ENCODE measurements at places on chromosomes 7 and 10. TPM values are rescaled to one million over a fixed set of nuclear protein-coding genes. Genes with fewer than 3 reads are reported as not detected.

Gene RBP3
- total RNA-seq = not detected

Gene POM121L12
- total RNA-seq = not detected

Gene NOS3
- total RNA-seq = 31.0 TPM

Gene SLC13A1
- not detected for total RNA-seq

Gene NFE2L3
- 6.5 TPM for total RNA-seq

DNA sequence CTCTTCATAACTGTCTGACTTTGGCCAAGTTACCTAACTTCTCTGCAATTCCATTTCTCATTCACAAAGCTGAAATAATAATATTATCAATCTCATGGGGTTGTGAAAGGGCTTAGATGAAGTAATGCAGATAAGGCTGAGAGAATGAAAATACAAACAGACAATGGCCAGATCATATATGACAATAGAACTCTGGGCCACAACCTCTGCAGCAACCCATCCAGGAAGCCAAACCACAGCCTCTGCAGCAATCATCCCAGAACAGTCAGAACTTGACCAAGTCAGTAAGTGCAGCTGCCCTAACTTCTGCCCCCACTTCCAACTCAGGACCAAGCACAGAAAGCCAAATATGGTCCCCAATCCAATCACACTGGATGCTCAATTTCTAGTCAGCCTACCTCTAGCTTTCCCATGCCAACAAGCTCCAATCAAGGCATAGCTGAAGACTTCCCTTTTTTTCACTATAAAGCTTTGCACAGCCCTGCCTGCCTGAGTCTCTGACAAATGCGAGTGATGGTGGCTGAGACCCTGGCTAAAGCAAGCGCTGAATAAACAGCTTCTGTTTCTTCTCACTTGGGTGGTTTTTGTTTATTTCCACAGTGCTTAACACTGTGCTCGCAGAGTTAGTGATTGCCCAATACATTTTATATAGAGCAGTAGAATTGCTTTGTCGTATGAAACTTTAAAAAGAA lies 34.8 kb upstream of the TNPO3 start:
- no peaks in the 10 kb centered on the region for H3K27me3 ChIP-seq
- H3K36me3 ChIP-seq = no peaks in the 10 kb centered on the region
- H3K4me3 ChIP-seq = no peak overlapping the region
- H3K4me1 ChIP-seq = no peaks in the 10 kb centered on the region

GRCh38 chr10:30413996-30414576 lies 19.9 kb upstream of the MAP3K8 start:
- peak; percentile 83 for DNase-seq
- H3K4me3 ChIP-seq = no peak overlapping the region
- H3K27ac ChIP-seq = no peak overlapping the region

DNA sequence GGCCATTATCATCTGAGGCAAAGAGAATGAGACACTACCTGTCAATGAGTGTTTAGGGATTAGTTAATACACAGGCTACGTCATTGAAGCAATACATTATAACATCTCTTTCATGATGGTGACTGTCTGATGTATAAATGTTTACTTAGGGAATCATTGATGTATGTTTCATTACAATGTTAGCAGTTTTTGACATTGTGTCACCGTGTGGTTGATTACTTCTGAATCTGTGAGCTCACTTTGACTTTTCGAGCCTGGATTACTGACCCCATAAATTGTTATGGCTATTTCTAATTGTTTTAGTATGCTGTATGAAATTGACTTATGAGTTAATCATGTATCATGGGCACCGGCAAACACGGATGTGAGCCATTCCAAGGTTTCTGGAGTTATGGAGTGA lies 494.0 kb downstream of the MAGI2 start:
- H3K36me3 ChIP-seq = no peaks in the 10 kb centered on the region
- DNase-seq = no peak
- H3K4me3 ChIP-seq = no peak overlapping the region
- H3K27me3 ChIP-seq = no peaks in the 10 kb centered on the region
- no peak overlapping the region for H3K27ac ChIP-seq

- peak overlapping the region; percentile 74 for H3K4me3 ChIP-seq
- peak; percentile 71 for DNase-seq
- no peaks in the 10 kb centered on the region for H3K27me3 ChIP-seq
- no peaks in the 10 kb centered on the region for H3K36me3 ChIP-seq
- H3K27ac ChIP-seq = peak overlapping the region; percentile 67
Measured at GRCh38 chr7:105389088-105389650, 448 bp upstream of the SRPK2 start.

GRCh38 chr7:12649348-12649747 lies 38.1 kb upstream of the ARL4A start:
- DNase-seq = no peak
- H3K4me3 ChIP-seq = no peak overlapping the region
- H3K4me1 ChIP-seq = peaks cover 6% of the 10 kb centered on the region
- H3K36me3 ChIP-seq = no peaks in the 10 kb centered on the region

- H3K27ac ChIP-seq = no peak overlapping the region
- H3K36me3 ChIP-seq = no peaks in the 10 kb centered on the region
- H3K4me1 ChIP-seq = peaks cover 4% of the 10 kb centered on the region
- no peaks in the 10 kb centered on the region for H3K27me3 ChIP-seq
- DNase-seq = no peak
- H3K4me3 ChIP-seq = no peak overlapping the region
Measured at GRCh38 chr10:74255888-74256357, 104.9 kb downstream of the ADK start.

GRCh38 chr7:106277976-106278375 lies 6.8 kb downstream of the NAMPT start:
- DNase-seq = no peak
- H3K27me3 ChIP-seq = no peaks in the 10 kb centered on the region
- H3K27ac ChIP-seq = no peak overlapping the region
- H3K4me3 ChIP-seq = no peak overlapping the region

- no peak overlapping the region for H3K27ac ChIP-seq
- no peak overlapping the region for H3K4me3 ChIP-seq
- H3K27me3 ChIP-seq = no peaks in the 10 kb centered on the region
- DNase-seq = no peak
Measured at GRCh38 chr7:68058014-68058413, 1061.4 kb downstream of the TYW1 start.

DNA sequence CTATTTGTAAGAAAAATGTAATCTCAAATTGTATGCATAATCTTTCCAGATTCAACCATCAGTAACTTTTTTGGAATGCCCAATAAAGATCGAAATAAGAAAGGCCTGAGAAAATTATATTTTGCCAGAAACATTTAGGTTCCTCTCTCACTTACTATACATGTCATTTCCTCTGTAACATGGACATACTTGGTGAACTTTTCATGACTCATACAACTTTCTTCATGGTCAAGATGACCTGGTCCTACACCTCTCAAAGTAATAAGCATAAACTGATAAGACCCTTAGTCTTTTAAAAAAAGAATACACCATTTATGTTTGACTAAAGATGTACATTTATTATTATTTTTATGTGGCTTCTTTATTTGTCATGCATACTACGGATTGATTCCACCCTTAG lies 125.3 kb downstream of the REEP3 start:
- DNase-seq = no peak
- H3K36me3 ChIP-seq = no peaks in the 10 kb centered on the region
- H3K4me1 ChIP-seq = peaks cover 3% of the 10 kb centered on the region
- H3K4me3 ChIP-seq = no peak overlapping the region
- H3K27me3 ChIP-seq = no peaks in the 10 kb centered on the region

DNA sequence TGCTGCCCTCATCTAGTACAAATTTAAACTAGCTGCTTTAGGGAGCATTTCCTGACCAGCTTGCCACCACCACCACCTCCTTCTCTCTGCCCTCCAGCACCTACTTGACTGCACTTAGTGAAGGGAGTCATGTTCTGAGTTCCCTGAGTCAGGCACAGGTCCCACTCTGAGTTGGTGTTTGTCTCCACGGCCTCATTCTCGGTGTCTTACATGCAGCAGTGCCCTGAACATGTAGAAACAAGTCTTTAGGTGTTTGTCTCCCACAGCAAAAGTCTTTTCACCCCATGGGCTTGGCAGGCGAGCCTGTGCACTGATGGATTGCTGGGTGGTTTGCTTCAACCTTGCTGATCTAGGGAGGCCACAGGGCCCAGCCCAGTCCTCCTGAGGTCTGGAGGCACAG lies 16.9 kb downstream of the TSPAN14 start:
- H3K27ac ChIP-seq = no peak overlapping the region
- no peaks in the 10 kb centered on the region for H3K27me3 ChIP-seq
- peaks cover 50% of the 10 kb centered on the region for H3K4me1 ChIP-seq
- H3K4me3 ChIP-seq = no peak overlapping the region
- no peaks in the 10 kb centered on the region for H3K36me3 ChIP-seq
- no peak for DNase-seq

Measured in lung (tissue), 17 donors.